ENCODE measurements at places on chromosomes 6 and 20.

- DNase-seq = no peak
These were observed 24.7 kb downstream of the ETV7 start for GRCh38 chr6:36362551-36363370.

GRCh38 chr20:36010825-36011224 lies 42.4 kb downstream of the CNBD2 start:
- no peak for DNase-seq

DNA sequence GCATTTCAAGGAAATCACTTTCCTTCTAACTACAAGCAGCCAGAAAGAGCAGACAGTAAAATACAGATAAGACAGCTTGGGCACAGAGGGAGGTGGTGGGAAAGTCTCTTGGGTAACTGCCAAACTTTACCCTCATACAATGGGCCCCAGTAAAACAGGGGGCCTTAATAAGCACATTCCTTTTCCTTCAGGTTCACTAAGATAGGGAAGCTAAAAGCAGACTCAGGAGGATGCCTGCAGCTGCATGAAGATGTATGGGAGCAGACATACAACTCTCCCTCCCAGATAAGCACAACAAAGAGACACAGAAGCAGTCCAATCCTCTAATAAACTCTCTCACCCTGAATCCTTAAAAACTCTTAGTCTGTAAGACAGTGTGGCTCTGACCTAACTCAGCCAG lies 49.0 kb downstream of the SIM1 start:
- DNase-seq = no peak

DNA sequence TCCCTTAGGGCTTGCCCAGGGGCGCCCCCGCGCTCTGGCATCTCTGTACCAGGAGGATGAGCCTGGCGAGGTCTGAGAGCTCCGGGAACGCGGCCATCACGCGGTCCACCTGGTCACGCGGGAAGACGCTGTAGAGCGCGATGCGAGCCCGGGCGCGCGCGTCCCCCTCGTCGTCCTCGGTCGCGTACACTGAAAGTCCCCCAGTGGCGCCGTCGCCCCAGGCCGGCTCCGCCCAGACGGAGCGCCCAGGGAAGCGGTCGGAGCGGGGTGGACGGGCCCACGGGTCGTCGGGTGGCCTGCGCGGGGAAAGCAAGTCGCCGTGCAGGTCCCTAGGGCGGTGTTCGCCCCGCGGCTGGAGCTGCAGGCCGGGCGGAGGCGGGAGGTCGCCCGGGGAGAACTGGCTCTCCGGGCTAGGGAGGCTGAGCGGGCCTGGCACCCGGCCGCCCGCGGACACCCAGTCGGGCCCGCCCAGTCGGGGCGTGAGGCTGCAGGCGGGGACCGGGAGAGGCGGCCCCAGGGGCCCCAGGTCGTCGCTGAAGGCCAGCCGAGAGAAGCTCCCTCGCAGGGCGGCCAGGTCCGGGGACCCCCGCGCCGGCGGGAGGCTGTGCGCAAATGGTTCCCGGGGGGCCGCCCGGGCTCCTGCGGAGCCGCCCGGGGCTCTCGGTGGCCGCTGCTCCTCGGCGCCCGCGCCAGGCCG lies 34.0 kb downstream of the ZC3H12D start:
- DNase-seq = peak; percentile 35

- DNase-seq = no peak
These were observed 11.0 kb downstream of the NCR2 start for GRCh38 chr6:41346441-41346840.

- DNase-seq = no peak
These were observed 208.4 kb downstream of the CDH4 start for GRCh38 chr20:61460261-61461052.

DNA sequence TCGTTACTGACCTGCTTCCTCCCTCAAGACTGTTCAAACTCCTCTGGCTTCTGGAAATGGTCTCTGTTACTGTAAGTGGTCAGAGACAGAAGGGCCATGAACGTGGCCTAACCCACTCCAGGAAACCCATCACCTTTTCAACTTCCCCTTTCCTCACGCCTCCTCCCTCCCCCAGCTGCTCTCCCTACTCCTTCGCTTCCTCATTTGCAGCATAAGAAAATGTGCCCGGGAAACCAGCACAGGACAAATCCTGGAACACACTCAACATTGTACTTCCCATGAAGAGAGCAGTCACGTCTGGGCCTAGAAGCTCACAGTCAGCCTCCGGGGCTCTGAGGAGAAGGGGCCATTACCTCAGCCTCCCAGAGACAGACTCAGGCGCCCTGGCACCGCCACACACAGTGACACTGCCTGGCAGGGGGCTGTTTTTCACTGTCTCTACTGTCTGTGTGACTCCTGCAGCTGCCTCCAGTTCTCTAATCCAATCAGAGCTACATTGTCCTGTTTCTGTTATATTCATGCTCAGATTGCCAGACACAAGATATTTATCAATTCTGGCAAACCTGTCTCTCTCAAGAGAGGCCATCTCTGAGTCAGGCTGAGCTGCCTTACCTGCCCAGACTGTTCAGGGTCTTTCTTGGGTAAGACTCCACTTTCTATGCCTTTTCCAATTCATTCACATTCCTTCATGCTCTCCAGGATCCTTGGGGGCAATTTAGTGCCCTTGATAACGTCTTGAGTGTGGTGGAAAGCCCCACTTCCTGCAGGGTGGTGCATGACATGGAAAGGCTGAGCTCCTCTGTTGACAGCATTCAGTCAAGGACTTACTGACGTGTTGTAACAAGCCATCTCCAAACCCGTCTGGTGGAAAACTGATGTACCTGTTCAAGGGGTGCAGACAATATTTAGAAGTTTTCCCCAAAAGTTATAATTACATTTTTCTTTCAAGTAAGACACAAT lies 242.2 kb downstream of the HIVEP2 start:
- DNase-seq = no peak

- no peak for DNase-seq
These were observed 422.9 kb upstream of the CHD6 start for GRCh38 chr20:42041000-42041565.

DNA sequence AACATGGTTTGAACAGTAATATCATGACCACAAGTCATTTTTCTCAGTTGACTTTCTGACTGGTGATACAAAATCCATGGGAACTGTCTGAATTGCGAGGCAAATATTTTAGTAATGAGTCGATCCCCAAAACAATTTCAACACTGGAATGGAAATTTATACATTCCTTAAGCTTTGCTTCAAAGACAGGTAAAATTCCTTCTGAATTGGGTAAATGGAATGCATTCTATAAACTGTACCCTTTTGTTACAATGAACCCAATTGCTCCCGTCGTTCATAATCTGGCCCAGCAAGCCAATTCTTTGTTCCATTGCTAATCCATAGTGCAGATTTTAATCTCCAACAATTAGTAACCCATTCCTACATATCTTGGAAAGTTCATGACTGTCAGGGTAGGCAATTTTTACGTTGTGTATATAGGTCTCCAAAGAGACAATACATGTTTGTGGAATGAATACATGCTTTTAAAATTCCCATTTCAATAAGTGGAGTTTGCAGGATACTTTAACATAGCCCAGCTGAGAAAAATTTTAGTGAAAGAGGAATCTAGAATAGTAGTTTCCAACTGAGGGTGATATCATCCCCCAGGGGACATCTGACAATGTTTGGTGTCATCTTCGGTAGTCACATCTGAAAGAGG lies 32.7 kb downstream of the CYP24A1 start:
- DNase-seq = peak; percentile 55

DNA sequence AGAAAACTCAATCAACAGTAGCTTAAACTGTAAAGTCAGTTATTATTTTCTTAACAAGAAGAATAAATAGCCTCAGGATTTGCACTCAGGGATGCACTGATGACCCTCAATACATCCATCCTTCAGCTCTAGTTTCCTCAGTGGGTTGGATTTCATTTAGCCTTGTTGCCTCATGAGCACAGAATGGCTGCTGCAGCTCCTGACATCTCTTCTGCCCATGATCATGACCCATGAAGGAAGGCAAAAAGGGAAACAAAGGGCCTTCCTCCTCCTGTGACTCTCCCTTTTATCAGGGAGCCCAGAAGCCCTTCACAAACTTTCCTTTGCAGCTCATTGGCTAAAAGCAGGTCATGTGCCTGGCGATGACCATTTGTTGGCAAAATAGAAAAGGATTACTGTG lies 51.2 kb upstream of the KCNG1 start:
- DNase-seq = no peak

- DNase-seq = no peak
These were observed 92.6 kb downstream of the COL19A1 start for GRCh38 chr6:69958978-69959377.

DNA sequence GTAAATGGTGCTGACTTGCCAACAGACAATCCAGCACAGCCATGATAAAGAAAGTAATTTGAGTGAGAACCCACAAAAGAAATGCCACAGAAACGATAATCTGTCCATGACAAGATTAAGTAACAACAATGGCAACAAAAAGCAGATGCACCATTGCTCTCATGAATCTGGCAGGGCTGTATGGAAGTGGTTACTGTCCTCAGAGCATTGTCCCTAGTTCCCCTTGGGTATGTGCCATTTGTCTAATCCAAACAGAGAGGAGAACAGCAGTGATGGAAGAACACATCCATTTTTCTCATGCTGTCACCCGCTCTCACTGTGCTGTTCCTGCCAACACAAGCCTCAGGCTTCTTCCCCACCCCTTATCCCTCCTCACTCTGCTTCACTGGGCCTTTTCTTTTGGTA lies 65.8 kb downstream of the REV3L start:
- DNase-seq = no peak

DNA sequence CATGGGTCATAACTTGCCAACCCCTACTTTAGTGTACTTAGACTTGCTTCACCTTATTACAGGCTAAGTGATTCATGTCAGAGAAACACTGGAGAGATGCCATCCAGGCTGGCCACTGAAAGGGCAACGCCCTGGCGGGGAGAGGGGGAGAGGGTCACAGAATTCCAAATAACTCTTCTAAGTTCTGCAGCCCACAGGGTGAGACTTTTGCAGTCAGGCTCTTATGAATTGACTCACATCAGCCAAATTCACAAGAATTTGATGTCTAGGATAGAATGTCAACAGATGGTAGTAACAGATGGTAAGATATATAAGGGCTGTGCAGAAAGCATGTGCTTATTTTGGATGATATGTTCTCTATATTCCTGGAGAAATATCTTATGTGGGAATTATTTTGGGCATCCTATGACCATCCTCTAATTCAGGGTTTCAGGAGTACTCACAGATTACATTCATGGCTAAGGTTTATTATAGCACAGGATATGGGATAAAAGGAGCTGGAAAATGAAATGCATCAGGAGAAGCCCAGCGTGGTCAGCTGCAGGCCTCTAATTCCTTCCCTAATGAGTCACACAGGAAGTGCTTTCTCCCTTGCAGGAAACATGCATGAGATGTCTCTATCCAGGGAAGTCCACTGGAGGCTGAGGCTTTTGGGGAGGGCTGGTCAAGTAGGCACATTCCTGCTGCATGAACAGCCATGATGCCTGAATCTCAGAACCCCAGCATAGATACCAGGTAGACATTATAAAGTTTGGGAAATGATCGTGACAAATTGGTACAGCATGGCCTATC lies 58.7 kb upstream of the RIN2 start:
- peak; percentile 64 for DNase-seq

DNA sequence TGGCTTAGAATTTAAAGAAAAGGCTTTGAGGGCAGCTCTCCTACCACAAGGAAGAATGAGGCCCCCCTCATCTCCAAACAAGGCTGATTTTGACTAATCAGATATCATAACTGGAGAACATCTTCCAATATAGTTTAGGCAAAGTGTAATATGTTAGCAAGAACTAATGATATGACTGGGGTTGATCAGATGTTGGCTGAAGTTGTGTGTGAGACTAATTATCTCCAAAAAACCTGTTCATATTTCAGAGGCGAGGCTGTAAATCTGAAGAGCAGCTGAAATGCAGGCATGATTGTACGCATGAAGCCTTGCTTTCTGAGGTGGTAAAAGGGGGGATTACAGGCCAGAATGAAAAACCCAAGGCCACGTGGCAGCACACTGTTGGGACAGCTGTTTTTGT lies 16.0 kb upstream of the ZNF831 start:
- DNase-seq = no peak

- no peak for DNase-seq
These were observed 682.3 kb upstream of the MAN1A1 start for GRCh38 chr6:120031837-120032236.

DNA sequence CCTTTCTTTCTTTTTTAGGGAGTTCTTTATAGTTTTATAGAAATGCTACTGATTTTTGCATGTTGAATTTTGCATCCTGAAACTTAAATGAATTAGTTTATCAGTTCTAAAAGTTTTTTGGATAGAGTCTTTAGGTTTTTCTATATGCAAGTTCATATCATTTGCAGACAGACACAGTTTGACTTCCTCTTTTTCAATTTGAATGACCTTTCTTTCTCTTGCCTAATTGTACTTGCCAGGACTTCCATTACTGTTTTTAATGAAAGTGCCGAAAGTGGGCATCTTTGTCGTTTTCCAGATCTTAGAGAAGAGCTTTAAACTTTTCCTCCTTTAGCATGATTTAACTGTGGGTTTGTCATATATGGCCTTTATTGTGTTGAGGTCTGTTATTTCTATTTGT lies 21.1 kb upstream of the EDN1 start:
- no peak for DNase-seq

GRCh38 chr20:62025832-62026563 lies 39.7 kb downstream of the TAF4 start:
- peak; percentile 72 for DNase-seq

- no peak for DNase-seq
These were observed 213.8 kb downstream of the ERMARD start for GRCh38 chr6:169965239-169965638.

GRCh38 chr6:101926149-101926925 lies 532.8 kb downstream of the GRIK2 start:
- DNase-seq = peak; percentile 9

DNA sequence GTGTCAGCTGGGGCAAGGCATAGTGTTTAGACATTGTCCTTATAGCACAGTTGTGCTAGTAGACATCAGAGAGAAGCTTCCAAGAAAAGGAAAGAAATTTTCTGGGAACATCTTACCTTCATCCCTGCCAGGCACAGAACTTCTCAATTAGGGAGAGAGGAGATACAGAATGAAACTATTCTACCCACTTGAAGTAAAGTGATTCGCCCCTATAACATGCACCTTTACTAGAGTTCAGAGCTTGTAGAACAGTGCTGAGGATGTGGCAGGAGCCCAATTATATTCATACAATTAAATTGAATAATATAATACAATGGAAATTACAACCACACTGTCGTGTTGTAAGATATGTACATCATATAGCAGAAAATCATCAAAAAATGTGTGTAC lies 1063.9 kb upstream of the CITED2 start:
- DNase-seq = peak; percentile 50

DNA sequence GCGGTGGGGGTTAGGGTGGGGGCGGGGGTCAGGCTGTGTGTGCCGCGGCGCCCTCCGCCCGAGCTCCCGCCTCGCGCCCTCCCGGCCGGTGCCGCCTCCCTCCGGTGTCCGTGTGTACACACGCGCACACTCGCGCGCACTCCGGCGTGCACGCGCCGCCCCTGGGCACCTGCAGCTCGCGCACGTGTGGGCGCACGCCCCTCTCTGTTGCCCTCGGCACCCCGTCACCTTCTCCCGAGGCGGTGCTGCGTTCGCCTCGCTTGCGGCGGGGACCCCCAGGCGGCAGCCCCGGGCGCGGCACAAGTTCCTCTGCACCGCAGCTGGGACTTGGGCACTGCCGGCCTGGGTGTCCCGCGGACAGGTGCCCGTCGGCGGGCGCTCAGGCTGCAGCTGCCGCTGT lies 525 bp downstream of the MACROD2 start:
- no peak for DNase-seq

- DNase-seq = no peak
These were observed 492 bp upstream of the RNF39 start for GRCh38 chr6:30075790-30076732.

Measured in foreskin fibroblast (primary cell).